ENCODE measurements at places on chromosomes 4 and X.

GRCh38 chr4:147799986-147800555, 68.2 kb downstream of the ARHGAP10 start:
- peak; percentile 89 for DNase-seq

GRCh38 chr4:2194496-2194895, 47.4 kb downstream of the HAUS3 start:
- DNase-seq, result no peak

DNA sequence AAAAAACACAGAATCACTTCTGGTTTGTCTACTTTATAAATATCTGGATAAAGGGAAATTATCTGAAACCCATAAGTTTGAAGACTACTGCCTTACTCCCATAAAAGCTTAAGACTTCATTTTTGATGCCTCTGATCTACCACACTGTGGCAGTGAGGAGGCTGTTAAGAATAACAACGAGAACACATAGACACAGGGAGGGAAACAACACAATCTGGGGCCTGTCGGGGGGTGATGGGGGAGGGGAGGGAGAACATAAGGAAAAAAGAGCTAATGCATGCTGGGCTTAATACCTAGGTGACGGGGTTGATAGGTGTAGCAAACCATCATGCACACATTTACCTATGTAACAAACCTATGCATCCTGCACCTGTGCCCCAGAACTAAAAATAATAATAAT, 573.7 kb downstream of the GBA3 start:
- no peak for DNase-seq

GRCh38 chr4:42608551-42608950, 48.4 kb downstream of the ATP8A1 start:
- DNase-seq, result no peak

DNA sequence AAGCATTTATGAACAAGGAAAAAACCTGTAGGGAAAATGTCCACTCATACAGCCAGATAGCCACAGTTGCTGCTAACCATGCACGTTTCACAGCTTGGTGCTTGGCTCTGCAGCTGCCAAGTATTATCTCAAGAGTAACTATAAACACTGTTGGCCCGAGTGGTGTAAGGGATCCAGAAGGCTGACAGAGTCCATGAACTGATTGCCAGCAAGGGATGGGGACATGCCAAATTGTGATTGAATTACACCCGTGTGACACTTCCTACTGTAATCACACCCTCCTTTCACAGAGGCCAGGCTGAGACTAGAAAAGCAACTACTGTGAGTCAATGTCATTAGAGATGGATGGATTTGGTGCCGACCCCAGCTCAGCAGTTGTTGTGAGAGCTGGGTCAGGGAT, 223.9 kb upstream of the ANKRD50 start:
- no peak for DNase-seq

GRCh38 chr4:2077537-2078460, 18.7 kb downstream of the NAT8L start:
- no peak for DNase-seq

GRCh38 chr4:153223930-153224329, 19.7 kb downstream of the TRIM2 start:
- no peak for DNase-seq

- no peak for DNase-seq
Measured at GRCh38 chr4:185122681-185123345, 20.3 kb upstream of the SLC25A4 start.

- no peak for DNase-seq
Measured at GRCh38 chrX:55659931-55660330, 36.7 kb downstream of the FOXR2 start.

DNA sequence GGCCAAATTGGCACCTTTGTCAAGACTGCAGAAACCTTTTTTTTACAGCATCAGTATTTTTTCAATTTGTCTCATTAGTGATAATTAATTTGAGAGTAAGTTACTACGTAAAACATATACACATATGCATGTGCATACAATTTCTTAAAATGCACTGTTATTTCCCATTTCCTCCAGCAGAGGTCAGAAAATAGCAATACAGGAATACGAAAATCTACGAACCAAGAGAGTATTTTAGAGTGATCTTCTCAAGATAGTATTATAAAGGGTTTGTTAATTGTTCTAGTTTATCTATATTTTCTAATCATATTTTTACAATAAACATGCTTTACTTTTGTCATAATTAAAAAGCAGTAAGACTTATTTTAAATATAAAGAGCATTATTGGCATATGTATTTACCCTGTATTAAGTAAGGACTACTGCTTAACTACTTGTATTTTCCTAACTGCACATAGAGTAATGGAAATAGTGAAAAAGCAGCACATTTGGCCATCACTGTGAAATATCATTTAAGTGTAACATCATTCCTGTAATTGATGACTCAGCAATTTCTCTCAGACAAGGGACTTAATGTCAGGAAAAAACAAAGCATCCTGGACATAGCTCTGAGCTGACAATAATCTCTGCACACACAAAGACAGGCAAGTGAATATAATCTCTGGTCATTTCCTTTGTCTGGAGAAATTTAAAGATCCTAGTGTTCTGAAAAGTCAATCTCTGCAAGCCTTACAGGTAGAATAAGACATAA, 45.6 kb downstream of the MAOB start:
- DNase-seq, result peak; percentile 36

DNA sequence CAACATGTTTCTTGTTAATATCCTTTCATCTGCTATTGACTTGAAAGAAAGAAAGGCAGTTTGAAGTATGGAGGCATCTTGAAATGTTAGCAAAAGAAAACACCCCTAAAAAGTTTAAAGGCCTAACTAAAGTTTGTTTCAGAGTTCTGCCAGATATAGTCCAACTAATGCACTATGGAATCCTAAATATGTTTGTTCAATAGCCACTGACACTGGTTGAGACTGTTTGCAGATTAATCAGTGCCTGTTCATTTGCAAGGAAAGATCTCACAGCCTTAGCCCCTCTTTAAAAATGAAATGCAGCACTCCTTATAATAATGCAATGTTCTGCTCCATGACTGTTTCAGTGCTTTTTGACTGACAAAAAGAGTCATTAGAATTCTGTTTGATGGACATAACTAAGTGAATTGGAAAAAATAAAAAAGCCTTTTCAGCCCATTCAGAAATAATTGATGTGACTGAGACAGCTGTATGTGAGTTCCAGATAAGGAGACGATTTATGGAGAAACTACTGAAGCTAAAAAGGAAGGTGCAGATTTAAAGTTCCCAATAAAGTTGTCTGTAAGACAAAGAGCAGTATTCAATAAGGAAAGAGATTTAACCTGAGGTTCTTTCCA, 192.0 kb downstream of the PCDH7 start:
- DNase-seq, result no peak

GRCh38 chrX:129000797-129001196, 522.5 kb downstream of the SMARCA1 start:
- DNase-seq, result no peak

GRCh38 chr4:54060116-54060515, 4.3 kb downstream of the CHIC2 start:
- no peak for DNase-seq

GRCh38 chr4:185846505-185847150, 34.6 kb upstream of the SORBS2 start:
- DNase-seq, result no peak

GRCh38 chr4:185740471-185740873, 71.5 kb downstream of the SORBS2 start:
- no peak for DNase-seq

GRCh38 chr4:56388306-56388705, 1.0 kb upstream of the AASDH start:
- DNase-seq, result peak; percentile 3

GRCh38 chr4:169098532-169098931, 88.5 kb upstream of the CBR4 start:
- DNase-seq, result peak; percentile 2

DNA sequence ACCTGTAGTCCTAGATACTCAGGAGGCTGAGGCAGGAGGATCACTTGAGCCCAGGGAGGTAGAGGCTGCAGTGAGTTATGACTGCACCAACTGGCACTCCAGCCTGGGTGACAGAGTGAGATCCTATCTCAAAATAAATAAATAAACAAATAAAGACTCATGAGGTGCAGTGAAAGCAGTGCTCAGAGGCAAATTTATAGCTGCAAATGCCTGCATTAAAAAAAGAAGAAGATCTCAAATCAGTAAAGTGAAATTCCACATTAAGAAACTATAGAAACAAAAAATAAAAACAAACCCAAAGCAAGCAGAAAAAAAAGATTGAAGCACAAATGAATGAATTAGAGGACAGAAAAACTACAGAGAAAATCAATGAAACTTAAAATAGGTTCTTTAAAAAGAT, 22.5 kb upstream of the HSD17B13 start:
- no peak for DNase-seq

GRCh38 chr4:102263024-102263787, 82.1 kb downstream of the SLC39A8 start:
- peak; percentile 71 for DNase-seq

DNA sequence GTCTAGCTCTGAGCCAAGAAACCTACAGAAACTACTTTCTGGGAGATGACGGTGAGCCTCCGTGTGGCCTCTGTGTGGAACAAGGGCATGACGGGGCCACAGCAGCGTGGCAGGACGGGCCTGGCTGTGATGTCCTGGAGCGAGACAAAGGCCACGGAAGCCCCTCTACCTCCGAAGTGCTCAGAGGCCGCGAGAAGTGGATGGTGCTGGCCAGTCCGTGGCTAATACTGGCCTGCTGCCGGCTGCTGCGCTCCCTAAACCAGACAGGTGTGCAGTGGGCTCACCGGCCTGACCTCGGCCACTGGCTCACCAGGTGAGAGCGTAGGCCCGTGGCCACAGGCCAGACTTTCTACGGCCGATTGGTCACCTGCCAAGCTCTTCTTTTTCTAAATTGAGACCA, 24.6 kb downstream of the PIGG start:
- DNase-seq, result no peak

DNA sequence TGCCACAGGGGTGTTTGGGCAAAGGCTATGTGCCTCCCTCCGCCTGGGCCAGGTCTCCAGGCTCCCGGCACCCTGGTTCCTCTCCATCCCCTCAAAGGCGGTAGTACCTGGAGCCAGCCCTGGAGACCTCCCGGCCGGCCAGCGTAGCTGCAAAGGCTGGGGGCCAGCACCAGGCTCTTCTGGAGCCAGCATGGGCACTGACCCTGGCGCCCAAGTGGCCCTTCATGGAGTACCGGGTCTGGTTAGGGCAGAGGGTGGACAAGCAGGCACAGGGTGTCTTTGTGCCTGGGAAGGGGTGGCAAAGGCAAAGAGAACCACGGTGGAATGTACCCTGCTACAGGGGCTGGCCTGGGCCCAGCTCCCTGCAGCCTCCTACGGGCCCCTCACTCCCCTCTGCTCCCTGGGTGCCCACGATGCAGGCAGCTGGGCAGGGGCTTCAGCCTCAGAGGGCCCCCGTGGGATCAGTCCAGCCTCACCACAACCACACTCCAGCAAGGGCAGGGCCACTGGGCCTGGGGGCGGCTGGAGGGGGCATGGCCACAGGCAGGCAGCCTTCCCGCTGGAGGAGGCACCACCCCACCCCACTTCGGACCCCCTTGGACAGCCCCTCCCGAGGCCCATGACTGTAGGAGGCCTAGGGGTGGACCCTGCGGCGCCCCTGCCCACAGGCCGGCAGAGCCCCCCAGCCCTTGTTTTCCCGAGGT, 112.9 kb upstream of the NKX1-1 start:
- no peak for DNase-seq

DNA sequence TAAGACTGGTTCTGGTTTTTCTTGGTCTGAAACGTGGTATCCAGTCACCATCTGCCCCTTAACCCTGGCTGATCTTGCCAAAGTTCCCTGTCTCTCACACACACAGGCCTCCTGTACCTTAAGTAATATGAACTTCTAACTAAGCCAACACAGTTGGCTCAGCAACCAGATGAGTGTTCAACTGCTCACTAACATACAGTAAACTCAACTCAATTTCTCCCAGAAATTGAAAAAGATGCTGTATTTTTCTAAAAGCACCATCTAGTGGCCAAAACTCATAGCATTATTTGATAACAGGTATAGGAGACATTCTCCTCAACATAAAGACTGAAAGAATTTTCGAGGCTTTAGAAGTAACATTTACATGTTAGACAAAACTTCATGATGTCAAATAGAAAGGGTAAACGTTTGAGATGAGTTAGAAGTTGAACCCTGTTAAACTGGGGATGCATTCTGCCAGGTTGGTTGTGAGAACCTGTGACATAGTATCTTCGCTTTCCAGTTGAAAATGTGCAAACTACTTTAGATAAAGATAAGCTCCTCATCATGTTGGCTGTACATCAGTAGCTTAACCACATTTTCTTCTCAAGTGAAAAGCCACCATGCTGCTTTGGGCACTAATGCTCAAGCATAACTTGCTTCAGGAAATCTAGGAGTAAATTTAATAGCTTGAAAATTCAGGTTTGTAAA, 31.2 kb downstream of the CCNI start:
- peak; percentile 50 for DNase-seq

- no peak for DNase-seq
Measured at GRCh38 chrX:35406386-35406785, 391.8 kb upstream of the MAGEB16 start.

- no peak for DNase-seq
Measured at GRCh38 chr4:149738156-149738555, 77.5 kb downstream of the IQCM start.

DNA sequence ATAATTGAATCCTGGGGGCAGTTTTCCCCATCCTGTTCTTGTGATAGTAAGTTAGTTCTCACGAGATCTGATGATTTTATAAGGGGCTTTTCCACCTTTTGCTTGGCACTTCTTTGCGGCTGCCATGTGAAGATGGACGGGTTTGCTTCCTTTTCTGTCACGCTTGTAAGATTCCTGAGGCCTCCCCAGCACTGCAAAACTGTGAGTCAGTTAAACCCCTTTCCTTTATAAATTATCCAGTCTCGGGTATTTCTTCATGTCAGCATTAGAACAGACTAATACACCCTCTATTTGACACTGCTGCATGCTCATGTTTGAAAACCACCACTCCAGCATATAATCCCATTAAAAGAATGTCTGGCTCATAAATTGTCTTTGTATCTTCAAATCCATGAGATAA, 264.4 kb upstream of the ITM2A start:
- DNase-seq, result no peak

DNA sequence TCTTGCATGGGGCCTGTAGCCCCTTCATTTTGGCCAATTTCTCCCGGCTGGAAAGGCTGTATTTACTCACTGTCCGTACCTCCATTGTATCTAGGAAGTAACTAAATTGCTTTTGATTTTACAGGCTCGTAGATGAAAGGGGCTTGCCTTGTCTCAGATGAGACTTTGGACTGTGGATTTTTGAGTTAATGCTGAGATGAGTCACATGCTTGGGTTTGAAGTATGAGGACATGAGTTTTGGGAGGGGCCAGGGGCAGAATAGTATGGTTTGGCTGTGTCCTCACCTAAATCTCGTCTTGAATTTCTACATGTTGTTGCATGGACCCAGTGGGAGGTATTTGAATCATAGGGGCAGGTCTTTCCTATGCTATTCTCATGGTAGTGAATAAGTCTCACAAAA, 407.6 kb upstream of the NDST3 start:
- no peak for DNase-seq
